Stimulated activated CD4-positive, alpha-beta T cell treated with anti-CD3 and anti-CD28 coated beads, Interleukin-15, amount 100 ng/mL, for 1 hour (primary cell): ENCODE measurements at places on chromosomes 12 and 14.

GRCh38 chr12:106975098-106975497 is 11.8 kb downstream of the MTERF2 start:
- DNase-seq = no peak

GRCh38 chr12:1122786-1123185 is 131.8 kb downstream of the ERC1 start:
- no peak for DNase-seq

GRCh38 chr14:23437133-23438100 is 2.0 kb upstream of the MYH7 start:
- DNase-seq = no peak

GRCh38 chr14:70906793-70907175 is 475 bp upstream of the PCNX1 start:
- no peak for DNase-seq

DNA sequence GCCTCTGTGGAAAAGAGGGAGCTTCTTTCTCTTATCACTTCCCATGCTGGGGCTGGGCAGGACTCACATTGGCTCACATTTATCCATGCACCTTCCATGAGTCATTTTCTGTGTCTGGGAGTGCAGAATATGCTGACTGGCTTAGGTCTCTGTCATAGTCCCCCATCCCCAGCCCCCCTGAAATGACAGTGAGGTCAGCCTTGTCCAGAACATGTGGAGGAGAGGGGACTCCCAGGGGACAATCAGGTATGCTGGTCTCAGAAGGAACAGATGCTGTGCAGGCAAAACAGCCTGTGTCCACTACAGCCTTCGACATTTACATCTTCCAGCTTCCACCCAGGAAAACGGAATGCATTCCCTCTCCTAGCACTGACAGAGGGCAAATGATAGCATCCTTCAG is 35.0 kb downstream of the ADGRD1 start:
- DNase-seq = no peak
